ENCODE measurements at places on chromosomes 13 and 19. TPM values are rescaled to one million over a fixed set of nuclear protein-coding genes. Genes with fewer than 3 reads are reported as not detected.
A peak's percentile ranks its signal among the peaks of the same experiment; 100 is the strongest.

GRCh38 chr13:98285317-98285716, 108.2 kb upstream of the RNF113B start:
- no peak for DNase-seq

DNA sequence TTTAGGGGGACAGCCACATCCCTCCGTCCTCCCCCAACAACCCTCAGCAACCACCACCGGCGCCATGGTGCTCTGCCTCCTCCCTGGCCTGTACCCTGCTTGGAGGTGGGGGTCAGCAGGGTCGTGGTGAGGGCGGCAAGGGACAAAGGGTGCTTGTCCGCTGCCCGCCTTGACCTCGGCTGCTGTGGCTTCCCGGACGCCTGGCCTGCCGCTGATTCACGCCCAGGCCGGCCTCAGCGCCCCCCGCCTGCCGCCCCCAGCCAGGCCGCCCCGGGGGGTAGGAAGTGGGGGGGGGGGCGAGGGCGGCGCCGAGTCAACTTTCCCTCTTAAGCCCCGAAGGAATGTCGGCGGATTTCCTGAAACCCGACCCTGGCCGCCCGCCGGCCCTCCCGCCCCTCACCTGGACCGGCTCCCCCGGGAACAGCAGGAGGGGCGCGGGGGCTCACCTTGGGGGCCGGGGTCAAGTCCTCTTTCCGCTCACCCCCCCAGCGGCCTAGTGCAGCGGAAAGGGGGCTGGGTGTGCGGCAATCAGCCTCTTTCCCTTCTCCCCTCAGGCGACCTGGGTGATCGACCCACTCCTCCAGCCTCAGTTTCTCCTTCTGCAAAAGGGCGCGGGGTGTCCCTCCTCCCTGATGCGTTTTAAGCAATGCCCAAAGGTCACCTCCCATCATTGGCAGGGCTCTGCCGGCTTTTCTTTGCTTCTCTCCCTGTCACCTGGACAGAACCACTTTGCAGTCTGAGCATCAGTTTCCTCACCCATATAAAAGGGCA, 1.9 kb upstream of the TMEM59L start:
- DNase-seq, result no peak

- DNase-seq, result peak; percentile 64
Measured at GRCh38 chr13:26785838-26786630, 25.4 kb upstream of the GPR12 start.

- peak; percentile 52 for DNase-seq
Measured at GRCh38 chr19:13441810-13442512, 64.3 kb downstream of the CACNA1A start.

- no peak for DNase-seq
Measured at GRCh38 chr13:70188567-70188966, 80.3 kb upstream of the KLHL1 start.

GRCh38 chr19:24166055-24166454, 79.1 kb downstream of the ZNF254 start:
- no peak for DNase-seq

CACNG7 gene
- total RNA-seq, result not detected

GRCh38 chr13:24147570-24147963, 13.0 kb upstream of the SPATA13 start:
- no peak for DNase-seq

DNA sequence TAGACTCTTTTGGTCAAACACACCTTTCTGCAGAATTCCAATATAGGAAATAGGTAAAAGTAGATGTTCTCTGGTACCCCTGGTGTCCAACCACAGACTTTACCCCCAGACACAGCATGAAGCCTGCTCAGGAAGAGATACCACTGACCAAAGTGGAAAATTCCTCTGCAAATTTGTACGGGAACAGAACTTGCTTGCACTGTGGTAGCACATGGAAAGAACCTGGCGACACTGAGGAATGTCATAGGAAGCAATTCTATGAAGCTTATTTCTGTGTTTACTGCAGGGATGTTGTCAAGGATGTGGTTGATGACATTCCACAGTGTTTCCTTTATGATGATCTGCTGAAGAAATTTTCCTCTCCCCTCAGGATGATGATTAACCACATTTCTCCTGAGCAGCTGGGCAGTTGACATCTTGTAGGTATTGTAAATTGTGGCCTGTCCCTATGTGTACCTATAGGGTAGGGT, 48.9 kb upstream of the TNFSF11 start:
- no peak for DNase-seq

DNA sequence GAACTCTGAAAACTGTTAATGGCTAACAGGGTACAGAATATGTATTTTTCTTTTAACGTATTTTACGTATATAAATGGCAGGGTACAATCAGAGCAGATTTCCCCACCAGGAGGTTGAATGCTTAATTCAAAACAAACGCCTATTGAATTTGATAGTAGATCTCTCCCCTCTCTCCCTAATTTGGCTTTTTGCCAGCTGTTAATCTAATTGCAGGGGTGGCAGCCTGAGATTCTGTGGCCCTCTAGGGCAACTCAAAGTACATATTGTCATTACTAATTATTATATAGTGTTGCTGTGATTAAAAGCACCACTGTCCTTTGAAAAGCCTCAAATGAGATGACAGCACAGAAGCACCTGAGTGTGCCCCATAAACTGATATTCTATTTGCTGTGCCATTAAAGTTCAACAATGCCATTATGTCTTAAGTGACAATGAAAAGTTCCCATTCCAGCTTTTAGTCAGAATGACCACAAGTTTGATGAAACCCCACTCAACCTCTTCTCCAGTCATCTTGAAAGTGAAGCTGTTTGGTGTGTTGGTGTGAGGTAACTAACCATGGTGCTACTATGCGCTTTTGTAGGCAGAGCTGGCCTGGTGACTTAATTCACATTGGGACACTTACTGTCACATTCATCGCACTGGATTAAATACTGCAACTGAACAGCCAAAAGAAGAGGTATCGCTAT, 351.4 kb downstream of the KCNRG start:
- DNase-seq, result peak; percentile 68

GRCh38 chr13:39106216-39107005, 68.2 kb downstream of the NHLRC3 start:
- DNase-seq, result no peak

ZNF546 gene
- total RNA-seq, result 5.5 TPM

GRCh38 chr13:45704211-45704739, 2.2 kb downstream of the CBY2 start:
- no peak for DNase-seq

DNA sequence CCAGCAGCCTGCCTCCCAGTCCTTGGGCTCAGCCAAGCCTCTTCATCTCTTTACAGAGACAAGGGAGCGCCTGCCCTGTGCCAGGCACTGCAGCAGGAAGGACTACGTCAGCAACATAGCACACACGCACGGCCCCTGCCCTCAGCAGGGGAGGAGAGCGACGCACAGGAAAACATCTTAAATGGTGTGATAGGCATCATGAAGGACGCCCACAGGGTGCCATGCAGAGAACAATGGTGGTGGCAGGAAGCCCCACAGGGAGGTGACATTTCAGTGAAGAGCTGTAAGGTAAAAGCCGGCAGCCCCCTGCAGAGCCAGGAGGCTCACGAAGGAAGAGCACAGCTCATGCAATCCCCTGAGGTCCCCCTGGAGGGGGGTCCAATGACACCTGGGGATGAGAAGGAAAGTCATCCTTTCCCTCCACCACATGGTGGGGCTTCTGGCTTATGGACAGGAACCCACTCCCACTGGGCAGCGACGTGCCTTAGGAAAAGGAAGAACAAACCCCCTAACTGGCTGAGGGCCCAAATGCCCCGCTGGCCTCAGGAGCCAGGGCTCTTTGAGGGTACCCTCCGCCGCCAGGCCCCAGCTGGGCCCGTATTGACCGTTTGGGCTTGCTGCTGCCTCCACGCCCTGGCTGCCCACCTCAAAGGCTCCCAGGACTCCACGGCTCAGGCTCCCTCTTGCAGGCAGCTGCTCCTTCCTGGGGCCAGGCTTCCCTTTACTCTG, 37.3 kb upstream of the C13orf42 start:
- DNase-seq, result no peak

GTPBP3 gene
- 37.7 TPM for total RNA-seq

PALM gene
- total RNA-seq, result 0.17 TPM

ZNF491 gene
- total RNA-seq, result 0.46 TPM

- DNase-seq, result no peak
Measured at GRCh38 chr13:44416301-44416700, 42.7 kb downstream of the SERP2 start.

DNA sequence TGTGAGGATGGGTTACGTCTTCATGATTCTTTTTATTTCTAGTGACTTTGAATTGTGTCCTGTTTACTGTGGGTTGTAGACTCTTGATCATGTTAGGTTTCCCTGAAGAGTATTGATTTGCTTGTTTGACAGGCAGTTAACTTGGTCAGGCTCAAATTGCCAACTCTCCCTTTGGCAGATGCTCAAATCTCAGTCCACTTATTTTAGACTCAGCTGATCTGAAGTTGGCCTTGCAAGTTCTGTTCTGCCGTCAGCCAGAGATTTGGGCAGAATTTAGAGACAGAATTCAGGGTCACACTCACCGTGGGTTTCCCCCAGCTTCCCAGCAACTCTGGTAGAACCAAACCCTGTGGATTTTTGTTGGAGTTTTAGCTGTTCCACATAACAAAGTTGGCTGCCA, 71.6 kb upstream of the TEX29 start:
- DNase-seq, result no peak

GRCh38 chr19:38792250-38793111, 3.5 kb downstream of the LGALS7B start:
- peak; percentile 59 for DNase-seq

FAM98C gene
- total RNA-seq, result 29.8 TPM

PPP1R37 gene
- 13.1 TPM for total RNA-seq

- DNase-seq, result no peak
Measured at GRCh38 chr13:98937911-98938381, 39.9 kb downstream of the DOCK9 start.

ATP4B gene
- not detected for total RNA-seq

- no peak for DNase-seq
Measured at GRCh38 chr13:40082639-40083038, 427.2 kb downstream of the COG6 start.

DNA sequence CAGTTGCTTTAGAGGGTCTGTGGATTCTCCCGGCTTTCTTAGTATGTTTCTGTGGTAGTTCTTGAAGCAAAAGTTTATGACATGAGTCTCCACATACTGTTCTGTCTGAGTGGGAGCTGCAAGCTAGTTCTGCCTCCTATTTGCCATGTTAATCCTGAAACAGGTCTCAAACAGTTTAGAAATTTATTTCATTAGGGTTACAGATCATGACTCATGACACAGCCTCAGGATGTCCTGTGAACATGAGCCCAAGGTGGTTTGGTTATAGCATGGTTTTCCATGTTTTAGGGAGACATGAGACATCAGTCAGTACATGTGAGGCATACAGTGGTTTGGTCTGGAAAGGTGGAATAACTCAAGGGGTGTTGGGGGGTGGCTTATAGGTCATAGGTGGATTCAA, 77.5 kb downstream of the FNDC3A start:
- no peak for DNase-seq

- DNase-seq, result peak; percentile 91
Measured at GRCh38 chr19:7533925-7534480, 1.5 kb upstream of the PNPLA6 start.

DNA sequence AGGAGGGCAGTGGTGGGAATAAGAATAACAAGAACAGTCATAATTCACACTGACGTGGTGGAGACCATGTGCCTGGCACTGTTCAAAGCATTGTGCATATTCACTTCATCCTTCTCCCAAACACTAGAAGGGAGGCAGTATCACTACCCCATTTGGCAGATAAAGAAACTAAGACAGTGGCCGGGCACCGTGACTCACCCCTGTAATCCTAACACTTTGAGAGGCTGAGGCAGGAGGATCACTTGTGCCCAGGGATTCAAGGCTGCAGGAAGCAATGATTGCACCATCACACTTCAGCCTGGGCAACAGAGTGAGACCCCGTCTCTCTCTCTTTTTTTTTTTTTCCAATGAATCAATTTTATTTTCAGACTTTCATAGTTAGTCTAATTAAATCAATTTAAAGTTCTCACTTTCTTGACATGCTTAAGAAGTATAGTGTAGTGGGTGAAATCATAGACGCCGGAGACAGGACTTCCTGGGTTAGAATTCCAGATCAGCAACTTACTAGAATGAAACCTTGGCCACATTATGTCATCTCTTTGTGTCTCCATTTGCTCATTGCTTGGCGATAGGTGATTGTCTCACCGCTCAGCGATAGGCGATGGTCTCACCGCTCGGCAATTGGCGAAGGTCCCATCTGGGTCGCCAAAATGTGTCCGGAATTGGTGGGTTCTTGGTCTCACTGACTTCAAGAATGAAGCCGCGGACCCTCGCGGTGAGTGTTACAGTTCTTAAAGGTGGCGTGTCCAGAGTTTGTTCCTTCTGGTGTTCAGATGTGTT, 5.3 kb upstream of the ATG4D start:
- no peak for DNase-seq

DNA sequence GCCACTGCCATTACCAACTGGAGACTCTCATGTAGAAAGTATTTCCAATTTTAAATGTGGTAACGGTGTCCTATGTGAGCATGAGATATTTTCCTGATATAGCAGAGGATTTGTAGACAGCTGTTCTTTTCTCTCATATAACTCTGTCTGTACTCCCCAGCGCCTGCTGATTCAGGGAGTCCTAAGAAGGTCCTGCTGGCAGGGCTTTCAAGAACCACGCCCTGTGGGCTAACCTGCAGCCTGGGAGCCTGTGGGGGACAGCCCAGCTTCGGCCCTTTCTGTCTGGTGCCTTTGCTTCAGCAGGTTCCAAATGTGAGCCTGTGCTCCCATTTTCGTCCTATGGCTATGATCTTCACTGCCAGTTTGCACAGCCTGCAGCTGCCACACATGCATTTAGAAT, 316.8 kb downstream of the ATP8A2 start:
- no peak for DNase-seq

SYT3 gene
- not detected for total RNA-seq

ZNF180 gene
- 5.4 TPM for total RNA-seq

DNA sequence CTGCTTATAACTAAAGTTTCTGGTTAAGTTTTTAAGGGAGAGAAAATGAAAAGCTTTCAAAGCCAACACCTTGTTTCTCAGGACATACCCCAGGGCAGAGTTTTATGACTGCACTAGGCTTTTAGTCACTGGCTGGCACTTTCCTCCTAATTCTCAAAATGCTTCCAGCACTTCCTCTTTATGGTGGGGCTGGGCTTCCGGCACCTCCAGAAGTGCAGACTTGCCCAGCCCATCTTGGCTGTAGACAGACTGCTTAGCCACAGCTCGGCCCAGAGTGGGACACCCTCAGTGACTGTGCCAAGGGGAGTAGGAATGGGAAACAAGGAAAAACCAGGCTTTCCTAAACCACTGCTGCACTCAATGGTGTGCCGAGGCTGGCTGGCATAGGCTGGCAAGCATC, 23.2 kb upstream of the GTF3A start:
- no peak for DNase-seq

RINL gene
- 100.0 TPM for total RNA-seq

KRTDAP gene
- total RNA-seq, result not detected

- no peak for DNase-seq
Measured at GRCh38 chr19:4389511-4390016, 10.8 kb downstream of the SH3GL1 start.

All from activated CD4-positive, alpha-beta memory T cell treated with anti-CD3 and anti-CD28 coated beads for 36 hours (primary cell).